BJ (cell line): ENCODE measurements at places on chromosomes 6 and 20.
A peak's percentile ranks its signal among the peaks of the same experiment; 100 is the strongest.

GRCh38 chr20:50231854-50232253 is 41.2 kb downstream of the CEBPB start:
- DNase-seq, result no peak

- DNase-seq, result no peak
Measured at GRCh38 chr20:24477831-24478547, 8.6 kb downstream of the SYNDIG1 start.

DNA sequence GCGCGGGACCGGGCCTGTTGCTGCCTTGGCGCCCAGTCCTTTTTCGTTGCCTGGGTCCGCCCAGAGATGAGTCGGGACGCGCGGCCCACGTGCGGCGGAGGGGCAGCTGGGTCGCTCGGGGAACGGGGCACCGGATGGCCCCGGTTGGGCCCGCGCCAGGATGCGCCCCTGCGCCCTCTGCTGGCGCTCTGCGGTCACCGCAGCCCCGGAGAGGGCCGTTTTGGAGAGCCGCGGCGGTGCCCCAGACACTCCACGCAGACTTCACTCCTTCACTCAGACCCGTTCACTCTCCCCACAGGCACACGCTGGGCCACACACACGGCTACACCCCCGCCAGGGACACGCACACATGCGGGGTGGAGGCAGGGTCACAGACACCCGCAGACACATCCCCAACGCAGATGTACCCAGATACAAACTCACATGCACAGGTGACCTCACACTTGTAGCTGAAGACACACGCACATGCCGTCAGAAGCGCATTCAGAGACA is 38.8 kb downstream of the SRC start:
- no peak for DNase-seq

GRCh38 chr6:166618866-166619761 is 7.9 kb downstream of the RPS6KA2 start:
- no peak for DNase-seq

GRCh38 chr20:31675828-31676608 is 38.3 kb downstream of the COX4I2 start:
- no peak for DNase-seq

- DNase-seq, result no peak
Measured at GRCh38 chr6:38077488-38078030, 258.0 kb downstream of the ZFAND3 start.

- peak; percentile 4 for DNase-seq
Measured at GRCh38 chr6:149963212-149963461, 606 bp upstream of the ULBP1 start.

DNA sequence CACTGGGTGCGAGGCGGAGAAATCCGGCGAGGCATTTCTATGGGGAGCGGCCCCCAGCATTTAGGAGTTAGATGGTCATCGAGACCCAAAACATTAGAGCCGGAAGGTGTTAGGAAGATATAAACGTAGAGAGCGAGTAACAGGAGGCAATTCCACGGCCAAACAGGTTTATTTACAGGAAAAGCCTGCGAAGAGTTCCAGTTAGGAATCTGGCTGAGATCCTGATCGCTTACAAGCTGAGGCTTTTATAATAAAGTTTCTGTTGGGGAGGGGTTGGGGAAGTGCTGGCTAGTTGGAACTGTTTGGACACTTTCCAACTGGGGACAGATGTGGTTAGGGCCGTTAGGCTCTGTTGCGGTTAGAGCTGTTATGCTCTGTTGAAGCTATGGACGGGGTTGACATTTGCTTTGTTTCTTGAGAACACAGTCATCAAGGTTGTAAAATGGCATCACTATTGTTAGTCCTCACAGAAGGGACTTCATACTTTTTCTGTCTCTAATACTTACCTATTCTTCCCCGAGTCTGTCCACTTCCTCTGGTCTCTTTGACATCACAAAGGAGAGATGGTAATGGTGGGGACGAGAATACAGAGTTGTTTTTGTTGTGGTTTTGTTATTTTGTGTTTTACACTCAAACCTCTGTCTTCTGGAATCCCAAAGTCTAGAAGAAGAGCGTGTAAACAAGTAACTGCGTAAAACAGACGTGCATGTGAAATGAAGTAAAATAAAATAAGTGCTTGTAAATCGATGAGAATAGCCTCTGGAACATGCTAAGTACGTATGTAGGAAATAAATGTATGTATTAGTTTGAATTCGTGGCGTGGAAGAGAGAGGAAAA is 554 bp upstream of the ZSCAN31 start:
- no peak for DNase-seq

DNA sequence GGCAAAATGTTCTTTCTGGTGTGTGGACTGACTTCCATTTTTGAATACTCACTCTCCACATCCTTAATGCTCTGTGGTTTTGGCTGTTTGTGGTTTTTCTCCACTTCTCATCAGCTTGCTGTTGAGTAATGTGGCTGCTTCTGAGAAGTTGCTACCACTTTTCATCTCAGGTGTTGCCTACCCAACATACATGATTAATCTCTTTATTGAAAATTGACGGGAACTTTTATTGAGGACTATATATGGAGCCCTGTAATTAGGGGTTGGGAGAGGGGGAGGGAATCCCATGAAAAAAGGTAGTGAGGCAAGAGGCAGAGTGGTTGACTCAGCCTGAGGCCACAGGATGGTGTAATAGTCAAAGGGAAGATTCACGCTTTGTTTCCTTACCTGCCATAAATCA is 17.6 kb downstream of the IL22RA2 start:
- DNase-seq, result no peak

GRCh38 chr6:17277256-17277655 is 3.9 kb upstream of the RBM24 start:
- no peak for DNase-seq

DNA sequence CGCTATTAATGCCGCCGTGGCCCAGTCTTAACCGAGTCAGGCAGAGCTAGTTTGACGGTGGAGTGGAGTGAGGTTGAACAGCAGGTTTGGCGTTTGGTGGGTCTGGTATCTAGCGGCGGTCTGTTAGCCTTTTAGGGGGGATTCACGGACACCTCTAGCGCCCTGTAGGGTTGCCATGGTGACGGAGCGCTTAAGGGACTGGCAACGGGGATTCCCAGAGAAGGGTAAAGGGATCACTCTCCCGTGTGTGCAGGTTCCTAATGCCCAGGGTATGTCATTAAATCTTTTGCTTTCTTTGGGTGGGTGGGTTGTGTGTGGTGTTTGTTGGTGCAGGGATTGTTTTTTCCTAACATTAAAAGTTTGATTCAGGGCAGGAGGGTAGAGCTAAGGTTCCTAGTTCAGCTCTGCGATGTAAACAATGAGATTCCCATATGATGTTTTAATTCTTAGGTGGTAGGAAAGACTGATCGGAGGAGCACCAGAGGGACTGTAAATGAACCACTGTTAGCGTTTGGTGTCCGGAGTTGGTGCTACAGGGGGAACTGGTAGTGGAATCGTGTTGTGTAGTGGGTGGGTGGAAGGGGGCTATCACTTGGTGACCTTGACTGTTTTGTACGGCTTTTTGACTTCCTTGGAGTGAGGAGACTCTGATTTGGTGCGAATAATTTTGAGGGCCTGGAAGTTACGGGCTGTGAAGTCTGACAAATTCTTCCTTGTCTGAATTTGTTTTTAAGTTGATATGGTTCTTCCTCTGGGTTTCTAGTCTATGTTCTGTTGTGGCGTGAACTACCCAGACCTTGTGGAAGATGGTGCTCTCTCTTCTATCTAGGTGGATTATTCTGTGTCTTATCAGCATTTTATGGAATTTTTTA is 5.0 kb downstream of the BRD2 start:
- no peak for DNase-seq

GRCh38 chr6:121505284-121505683 is 69.8 kb downstream of the GJA1 start:
- no peak for DNase-seq
